ENCODE measurements at places on chromosomes 12 and 14. TPM values are rescaled to one million over a fixed set of nuclear protein-coding genes. Genes with fewer than 3 reads are reported as not detected.
A peak's percentile ranks its signal among the peaks of the same experiment; 100 is the strongest.

DNA sequence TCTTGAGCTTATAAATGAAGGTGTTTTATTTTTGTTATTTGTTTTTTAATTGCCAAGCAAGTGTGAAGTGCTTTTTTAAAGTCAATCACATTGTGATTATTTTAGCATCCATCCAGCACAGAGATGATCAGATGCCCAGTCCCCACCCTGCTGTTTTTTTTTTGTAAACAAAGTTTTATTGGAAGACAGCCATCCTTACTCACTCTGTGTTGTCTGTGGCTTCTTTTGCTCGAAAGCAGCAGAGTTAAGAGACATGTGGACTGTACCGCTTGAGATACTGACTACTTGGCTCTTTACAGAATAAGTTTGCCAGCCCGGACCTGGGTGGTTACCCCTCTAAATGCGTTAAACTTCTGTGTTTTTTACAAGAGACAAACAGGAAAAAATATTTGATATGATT, 30.9 kb upstream of the AMN start:
- peak; percentile 47 for DNase-seq
- H3K36me3 ChIP-seq, result peaks cover 47% of the 10 kb centered on the region
- H3K27ac ChIP-seq, result no peak overlapping the region

- H3K27me3 ChIP-seq, result peaks cover 75% of the 10 kb centered on the region
- no peak overlapping the region for H3K27ac ChIP-seq
- DNase-seq, result no peak
- no peak overlapping the region for H3K4me3 ChIP-seq
Measured at GRCh38 chr12:111033281-111034082, 113.1 kb upstream of the MYL2 start.

DNA sequence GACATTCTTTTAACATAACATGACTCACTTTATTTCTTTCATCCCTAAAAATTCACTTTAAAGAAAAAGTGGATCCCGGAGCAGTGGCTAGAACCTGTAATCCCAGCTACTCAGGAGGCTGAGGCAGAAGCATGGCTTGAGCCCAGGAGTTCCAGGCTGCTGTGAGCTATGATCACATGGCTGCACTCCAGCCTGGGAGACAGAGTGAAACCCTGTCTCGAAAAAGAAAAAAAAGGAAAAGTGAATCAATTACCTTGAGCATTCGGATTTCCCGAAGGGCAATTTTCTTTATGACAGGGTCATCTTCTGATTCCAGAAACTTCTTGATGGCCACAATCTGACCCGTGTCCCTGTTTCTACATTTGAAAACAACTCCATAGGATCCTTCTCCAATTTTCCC, 1.2 kb downstream of the CDKL1 start:
- H3K36me3 ChIP-seq, result no peaks in the 10 kb centered on the region
- H3K4me3 ChIP-seq, result no peak overlapping the region
- no peak overlapping the region for H3K27ac ChIP-seq
- peaks cover 30% of the 10 kb centered on the region for H3K4me1 ChIP-seq

- H3K36me3 ChIP-seq, result no peaks in the 10 kb centered on the region
- no peak for DNase-seq
- no peak overlapping the region for H3K27ac ChIP-seq
- no peak overlapping the region for H3K4me3 ChIP-seq
- no peaks in the 10 kb centered on the region for H3K4me1 ChIP-seq
Measured at GRCh38 chr12:34396006-34396860, 373.9 kb downstream of the ALG10 start.

The PTPRB gene
- 4.5 TPM for total RNA-seq

GRCh38 chr12:108805136-108805535, 52.2 kb downstream of the SSH1 start:
- no peaks in the 10 kb centered on the region for H3K27me3 ChIP-seq
- peaks cover 73% of the 10 kb centered on the region for H3K36me3 ChIP-seq
- peak; percentile 62 for DNase-seq
- H3K4me3 ChIP-seq, result no peak overlapping the region
- H3K4me1 ChIP-seq, result peaks cover 60% of the 10 kb centered on the region
- H3K27ac ChIP-seq, result peak overlapping the region; percentile 90

The SLCO1B1 gene
- total RNA-seq, result not detected

DNA sequence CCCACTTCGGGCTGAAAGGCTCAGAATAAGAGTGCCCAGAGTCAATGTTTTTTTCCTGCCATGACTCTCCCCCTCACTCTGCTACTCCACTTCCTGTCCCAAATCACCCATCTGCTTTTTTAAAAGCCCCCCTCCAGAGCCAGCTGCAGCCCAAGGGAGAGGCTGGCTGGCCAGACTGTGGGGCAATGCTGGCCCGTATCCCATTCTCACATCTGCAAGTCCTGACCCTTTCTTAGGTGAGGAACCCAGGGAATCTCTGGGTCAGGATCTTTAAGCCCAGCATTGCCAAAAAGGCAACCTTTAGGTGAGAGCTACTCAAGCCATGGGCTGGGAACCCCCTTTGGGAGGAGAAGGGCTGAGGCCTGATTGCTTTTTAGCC, 1.7 kb upstream of the ITGA5 start:
- DNase-seq, result no peak
- no peak overlapping the region for H3K4me3 ChIP-seq
- no peak overlapping the region for H3K27ac ChIP-seq
- no peaks in the 10 kb centered on the region for H3K27me3 ChIP-seq
- peaks cover 61% of the 10 kb centered on the region for H3K4me1 ChIP-seq
- H3K36me3 ChIP-seq, result peaks cover 11% of the 10 kb centered on the region

DNA sequence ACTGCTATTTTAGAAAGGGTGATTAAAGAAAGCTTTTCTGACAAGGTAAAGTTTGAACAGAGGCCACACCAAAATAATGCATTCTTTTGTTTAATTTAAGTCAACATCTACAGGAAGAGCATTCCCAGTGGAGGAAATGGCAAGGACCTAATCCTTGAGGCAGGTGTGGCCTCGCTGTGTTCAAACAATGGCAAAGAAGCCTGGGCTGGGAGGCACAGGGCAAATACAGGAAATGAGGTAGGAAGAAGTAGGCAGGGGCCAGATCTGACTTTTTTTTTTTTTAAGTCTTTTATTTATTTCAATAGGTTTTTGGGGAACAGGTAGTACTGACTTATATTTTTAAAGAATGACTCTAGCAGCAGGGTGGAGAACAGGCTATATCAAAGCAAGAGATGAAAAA, 53.5 kb downstream of the ARMH4 start:
- H3K36me3 ChIP-seq, result no peaks in the 10 kb centered on the region
- no peak overlapping the region for H3K27ac ChIP-seq
- no peak for DNase-seq
- peaks cover 17% of the 10 kb centered on the region for H3K27me3 ChIP-seq
- no peak overlapping the region for H3K4me3 ChIP-seq
- H3K4me1 ChIP-seq, result no peaks in the 10 kb centered on the region

- H3K4me3 ChIP-seq, result peak overlapping the region; percentile 87
- peak overlapping the region; percentile 99 for H3K27ac ChIP-seq
- DNase-seq, result peak; percentile 64
Measured at GRCh38 chr12:118060301-118061010, 523 bp downstream of the WSB2 start.

The APOF gene
- not detected for total RNA-seq

The RILPL2 gene
- total RNA-seq, result 1.3 TPM

DNA sequence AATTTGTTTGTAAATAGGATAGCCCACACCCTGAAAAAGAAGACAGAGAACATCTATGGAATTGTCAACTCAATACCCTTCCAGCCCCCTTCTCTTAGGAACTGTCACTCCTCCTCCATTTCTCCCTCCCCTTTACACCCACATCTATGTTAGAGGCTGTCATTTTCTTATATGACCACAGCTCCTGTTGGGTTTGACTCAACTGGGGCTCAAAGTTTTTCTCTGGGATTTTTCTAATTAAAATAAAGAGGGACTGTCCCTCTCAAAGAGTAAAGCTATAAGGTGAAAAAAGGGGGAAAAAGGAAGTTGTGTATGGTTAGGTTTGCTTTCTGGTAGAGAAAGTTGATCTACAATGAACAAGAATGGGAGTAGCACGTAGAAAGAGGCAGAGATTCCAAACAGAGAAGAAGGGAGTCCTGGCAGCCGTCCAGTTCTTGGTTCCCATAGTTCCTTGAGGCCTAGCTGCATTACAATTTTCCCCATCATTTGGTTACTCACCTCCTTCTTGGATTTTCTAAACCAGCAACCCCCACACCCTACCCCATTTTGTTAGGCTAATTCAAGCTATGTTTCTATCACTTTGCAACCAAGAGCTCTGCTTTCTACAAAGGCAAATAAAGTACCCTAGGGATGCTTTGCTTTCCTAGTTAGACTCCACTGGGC, 44.3 kb upstream of the STK38L start:
- no peaks in the 10 kb centered on the region for H3K27me3 ChIP-seq
- no peak overlapping the region for H3K27ac ChIP-seq
- H3K4me3 ChIP-seq, result no peak overlapping the region
- no peaks in the 10 kb centered on the region for H3K36me3 ChIP-seq

The COL2A1 gene
- not detected for total RNA-seq

All from SJSA1 (cell line).